SJSA1 (cell line): ENCODE measurements at places on chromosomes 6 and 20. TPM values are rescaled to one million over a fixed set of nuclear protein-coding genes. Genes with fewer than 3 reads are reported as not detected.

DNA sequence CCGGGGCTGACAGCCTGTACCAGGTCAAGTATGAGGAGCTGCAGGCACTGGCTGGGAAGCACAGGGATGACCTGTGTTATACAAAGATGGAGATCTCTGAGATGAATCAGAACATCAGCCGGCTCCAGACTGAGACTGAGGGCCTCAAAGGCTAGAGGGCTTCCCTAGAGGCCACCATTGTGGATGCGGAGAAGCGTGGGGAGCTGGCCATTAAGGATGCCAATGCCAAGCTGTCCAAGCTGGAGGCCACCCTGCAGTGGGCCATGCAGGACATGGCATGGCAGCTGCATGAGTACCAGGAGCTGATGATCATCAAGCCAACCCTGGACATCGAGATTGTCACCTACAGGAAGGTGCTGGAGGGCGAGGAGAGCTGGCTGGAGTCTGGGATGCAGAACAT is 46.8 kb downstream of the KIAA0319 start:
- DNase-seq = no peak

GRCh38 chr20:3380228-3381070 is 27.0 kb downstream of the DNAAF9 start:
- DNase-seq = no peak

- DNase-seq = no peak
Observed at GRCh38 chr6:170256641-170257040, 34.2 kb downstream of the DLL1 start.

- DNase-seq = no peak
Observed at GRCh38 chr20:23096986-23097520, 10.9 kb upstream of the CD93 start.

GRCh38 chr6:53934023-53934422 is 139.2 kb downstream of the LRRC1 start:
- no peak for DNase-seq

GRCh38 chr6:67629258-67629657 is 1005.8 kb upstream of the ADGRB3 start:
- no peak for DNase-seq

GRCh38 chr6:158654960-158655489 is 5.2 kb downstream of the SYTL3 start:
- DNase-seq = no peak

DNA sequence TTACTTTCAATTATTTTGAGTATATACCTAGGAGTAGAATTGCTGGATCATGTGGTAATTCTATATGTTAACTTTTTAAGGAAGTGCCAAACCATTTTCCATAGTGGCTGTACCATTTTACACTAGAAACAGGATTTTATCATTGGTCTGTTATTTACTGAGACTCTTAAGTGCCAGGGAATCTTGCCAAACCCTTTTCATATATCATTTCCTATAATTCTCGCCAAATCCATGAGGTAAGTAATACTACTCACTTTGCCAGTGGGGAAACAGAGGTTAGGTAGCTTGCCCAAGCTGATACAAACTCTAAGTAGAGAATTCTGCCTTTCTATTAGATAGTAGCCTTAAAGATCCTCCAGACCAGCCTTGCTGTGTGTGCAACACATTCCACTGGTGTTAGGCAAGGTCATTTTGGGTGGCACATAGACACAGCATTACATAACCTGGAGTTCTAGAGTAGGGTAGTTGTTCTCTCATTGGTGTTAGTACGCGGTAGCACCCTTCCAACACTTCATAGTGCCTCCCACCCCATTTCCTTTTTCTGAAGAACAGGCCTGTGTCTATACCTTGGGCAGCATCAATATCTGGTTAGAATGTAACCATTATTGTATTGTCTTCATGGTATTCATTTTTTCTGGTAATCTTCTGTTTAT is 65.5 kb downstream of the ARID1B start:
- no peak for DNase-seq

GRCh38 chr20:45507011-45507820 is 8.2 kb downstream of the SPINT3 start:
- no peak for DNase-seq

GRCh38 chr6:90493332-90493731 is 93.5 kb downstream of the MAP3K7 start:
- peak; percentile 24 for DNase-seq

- peak; percentile 33 for DNase-seq
Observed at GRCh38 chr6:134111062-134111677, 58.7 kb upstream of the SLC2A12 start.

- no peak for DNase-seq
Observed at GRCh38 chr6:138404666-138405337, 779 bp downstream of the HEBP2 start.

The ESR1 gene
- total RNA-seq = not detected in 2 replicates

The HLA-DRA gene
- not detected in 2 replicates for total RNA-seq

The SLC22A16 gene
- not detected in 2 replicates for total RNA-seq

The C6orf52 gene
- total RNA-seq = 0.50 and 2.2 TPM in 2 replicates

The EEF1A1 gene
- total RNA-seq = 11,857 and 11,916 TPM in 2 replicates

The BMP7 gene
- not detected in 2 replicates for total RNA-seq

The LBP gene
- not detected in 2 replicates for total RNA-seq
